ENCODE measurements at places on chromosomes 2 and 18. TPM values are rescaled to one million over a fixed set of nuclear protein-coding genes. Genes with fewer than 3 reads are reported as not detected.

DNA sequence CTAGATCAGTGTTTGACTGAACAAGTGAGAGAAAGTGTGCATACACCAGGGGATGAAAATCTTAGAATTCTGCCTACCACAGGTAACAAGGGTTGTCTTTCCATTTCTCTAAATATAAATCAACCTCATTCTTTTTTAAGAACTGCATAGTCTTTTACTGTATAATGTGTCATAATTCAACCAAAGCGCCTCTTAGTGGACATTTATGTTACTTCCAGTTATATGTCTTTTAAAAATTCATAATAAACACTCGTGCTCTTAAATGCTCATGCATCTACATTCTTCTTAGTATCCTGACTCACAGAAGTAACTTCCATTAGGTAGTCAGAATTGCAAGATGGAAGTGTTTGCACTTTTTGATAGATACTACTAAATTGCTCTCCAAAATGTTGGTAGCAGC is 76.2 kb downstream of the CHRNA1 start:
- DNase-seq, result no peak
- H3K36me3 ChIP-seq, result no peaks in the 10 kb centered on the region
- H3K4me1 ChIP-seq, result peaks cover 6% of the 10 kb centered on the region
- no peak overlapping the region for H3K27ac ChIP-seq
- H3K4me3 ChIP-seq, result no peak overlapping the region

- H3K4me1 ChIP-seq, result no peaks in the 10 kb centered on the region
- H3K36me3 ChIP-seq, result no peaks in the 10 kb centered on the region
- H3K27ac ChIP-seq, result no peak overlapping the region
- no peaks in the 10 kb centered on the region for H3K27me3 ChIP-seq
- H3K4me3 ChIP-seq, result no peak overlapping the region
Observed at GRCh38 chr2:105118960-105119359, 81.1 kb downstream of the MRPS9 start.

DNA sequence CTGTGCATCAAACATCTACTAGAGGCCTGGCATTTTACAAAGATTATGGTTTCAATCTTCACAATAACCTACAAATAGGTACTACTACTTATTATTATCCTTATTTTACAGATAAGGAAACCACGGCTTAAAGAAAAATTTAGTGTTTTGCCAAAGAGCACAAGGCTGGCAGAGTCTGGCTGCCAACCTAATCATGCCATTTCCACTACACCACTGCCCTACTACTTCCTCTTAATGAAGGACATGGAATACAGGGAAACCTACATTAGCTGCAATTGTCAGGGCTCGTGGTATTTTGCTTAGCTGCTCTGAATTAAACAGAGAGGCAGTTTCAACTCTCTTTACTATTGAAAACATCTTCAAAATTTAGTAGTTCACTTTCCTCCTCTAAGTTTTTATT is 5.9 kb downstream of the MBOAT2 start:
- H3K4me3 ChIP-seq, result no peak overlapping the region
- no peak for DNase-seq
- H3K4me1 ChIP-seq, result peaks cover 15% of the 10 kb centered on the region
- no peaks in the 10 kb centered on the region for H3K27me3 ChIP-seq
- H3K27ac ChIP-seq, result no peak overlapping the region
- no peaks in the 10 kb centered on the region for H3K36me3 ChIP-seq

DNA sequence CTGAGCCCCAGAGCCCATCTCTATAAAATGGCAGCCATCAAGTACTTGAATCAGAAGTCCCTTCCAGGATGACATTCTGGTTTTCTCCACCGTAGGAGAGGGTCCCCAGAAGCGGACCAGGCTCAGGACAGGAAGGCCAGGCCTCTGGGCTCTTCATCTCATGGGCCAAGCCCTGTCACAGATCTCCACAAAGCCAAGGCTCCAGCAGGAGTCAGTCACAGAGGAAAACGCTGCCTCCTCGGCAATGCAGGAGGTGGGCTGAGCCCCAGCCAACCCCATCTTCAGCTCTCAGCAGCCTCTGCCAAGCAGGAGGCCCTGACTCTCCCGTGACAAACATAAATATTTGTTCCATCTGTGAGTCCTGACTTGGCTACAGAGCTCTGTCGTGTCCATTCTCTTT is 39.4 kb upstream of the GPAT2 start:
- H3K27me3 ChIP-seq, result no peaks in the 10 kb centered on the region
- no peak overlapping the region for H3K27ac ChIP-seq
- DNase-seq, result no peak
- no peak overlapping the region for H3K4me3 ChIP-seq

- H3K4me3 ChIP-seq, result no peak overlapping the region
- H3K27ac ChIP-seq, result no peak overlapping the region
- DNase-seq, result no peak
- no peaks in the 10 kb centered on the region for H3K27me3 ChIP-seq
- no peaks in the 10 kb centered on the region for H3K36me3 ChIP-seq
Observed at GRCh38 chr18:34624551-34624950, 85.5 kb upstream of the DTNA start.

- H3K27ac ChIP-seq, result no peak overlapping the region
- H3K36me3 ChIP-seq, result no peaks in the 10 kb centered on the region
- no peak overlapping the region for H3K4me3 ChIP-seq
- no peak for DNase-seq
Observed at GRCh38 chr2:8502316-8502715, 179.5 kb upstream of the ID2 start.

DNA sequence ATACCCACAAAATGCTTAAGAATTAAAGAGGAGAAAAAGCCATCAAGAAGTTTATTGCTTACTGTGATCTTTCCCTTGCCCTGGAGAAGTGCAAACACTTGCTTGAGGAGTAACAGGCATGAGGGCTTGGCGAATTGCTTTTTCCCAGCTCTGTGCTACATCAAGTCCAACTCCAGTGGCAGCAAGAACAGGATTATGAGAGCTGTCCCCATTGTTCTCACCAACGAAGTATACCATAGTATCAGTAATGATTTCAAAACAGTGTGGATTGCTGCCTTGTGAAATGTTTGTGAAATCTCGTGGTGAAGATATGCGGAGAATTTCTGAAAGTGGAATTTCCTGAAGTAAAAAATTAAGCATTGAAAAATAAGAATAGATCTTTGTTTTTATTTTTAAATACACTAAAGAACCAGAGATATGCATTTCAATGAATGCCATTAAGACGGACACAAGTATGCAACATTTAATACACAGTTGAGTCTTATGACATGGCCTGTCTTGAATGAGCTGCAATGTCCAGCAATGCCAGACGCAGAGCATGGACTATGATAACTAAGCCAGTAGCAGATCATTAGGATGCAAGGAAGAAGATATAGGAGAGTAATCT is 43.0 kb downstream of the NDUFAF7 start:
- H3K4me3 ChIP-seq, result no peak overlapping the region
- no peaks in the 10 kb centered on the region for H3K4me1 ChIP-seq
- no peaks in the 10 kb centered on the region for H3K27me3 ChIP-seq
- H3K27ac ChIP-seq, result no peak overlapping the region
- no peaks in the 10 kb centered on the region for H3K36me3 ChIP-seq

- no peak overlapping the region for H3K27ac ChIP-seq
- H3K4me1 ChIP-seq, result no peaks in the 10 kb centered on the region
- no peak for DNase-seq
- no peaks in the 10 kb centered on the region for H3K27me3 ChIP-seq
- H3K36me3 ChIP-seq, result peaks cover 23% of the 10 kb centered on the region
- H3K4me3 ChIP-seq, result no peak overlapping the region
Observed at GRCh38 chr2:230496891-230497290, 80.9 kb downstream of the SP100 start.

- H3K36me3 ChIP-seq, result no peaks in the 10 kb centered on the region
- no peak overlapping the region for H3K27ac ChIP-seq
- H3K4me1 ChIP-seq, result peaks cover 9% of the 10 kb centered on the region
- H3K27me3 ChIP-seq, result no peaks in the 10 kb centered on the region
- no peak overlapping the region for H3K4me3 ChIP-seq
- DNase-seq, result no peak
Observed at GRCh38 chr18:46910856-46911255, 6.5 kb downstream of the PIAS2 start.

- no peaks in the 10 kb centered on the region for H3K27me3 ChIP-seq
- H3K27ac ChIP-seq, result no peak overlapping the region
- H3K4me1 ChIP-seq, result no peaks in the 10 kb centered on the region
- no peaks in the 10 kb centered on the region for H3K36me3 ChIP-seq
- DNase-seq, result no peak
Observed at GRCh38 chr2:31886700-31887099, 124.1 kb downstream of the MEMO1 start.

DNA sequence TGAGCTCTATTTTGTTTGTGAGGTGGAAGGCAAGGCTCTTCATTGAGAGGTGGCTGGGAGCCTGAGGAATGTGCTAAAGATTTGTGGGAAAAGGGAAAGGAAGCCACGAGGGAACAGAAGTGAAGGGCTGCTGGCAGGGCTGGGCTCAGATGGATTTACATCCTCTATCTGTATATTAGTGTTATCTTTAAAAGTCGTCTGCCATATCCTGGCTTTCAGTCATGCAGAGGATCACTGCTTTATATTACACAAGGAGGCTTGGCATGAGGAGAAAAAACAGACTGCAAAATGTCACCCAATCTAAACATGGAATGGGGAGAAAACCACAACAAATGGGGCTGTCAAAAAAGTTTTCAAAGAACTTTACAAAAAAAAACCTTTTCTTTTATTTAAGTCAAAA is 434.4 kb downstream of the HRH4 start:
- no peak for DNase-seq
- no peak overlapping the region for H3K27ac ChIP-seq
- H3K4me3 ChIP-seq, result no peak overlapping the region
- H3K27me3 ChIP-seq, result no peaks in the 10 kb centered on the region
- no peaks in the 10 kb centered on the region for H3K36me3 ChIP-seq

- H3K36me3 ChIP-seq, result no peaks in the 10 kb centered on the region
- H3K4me1 ChIP-seq, result no peaks in the 10 kb centered on the region
- no peak overlapping the region for H3K4me3 ChIP-seq
- no peaks in the 10 kb centered on the region for H3K27me3 ChIP-seq
Observed at GRCh38 chr2:135916207-135916606, 40.0 kb upstream of the MCM6 start.

DNA sequence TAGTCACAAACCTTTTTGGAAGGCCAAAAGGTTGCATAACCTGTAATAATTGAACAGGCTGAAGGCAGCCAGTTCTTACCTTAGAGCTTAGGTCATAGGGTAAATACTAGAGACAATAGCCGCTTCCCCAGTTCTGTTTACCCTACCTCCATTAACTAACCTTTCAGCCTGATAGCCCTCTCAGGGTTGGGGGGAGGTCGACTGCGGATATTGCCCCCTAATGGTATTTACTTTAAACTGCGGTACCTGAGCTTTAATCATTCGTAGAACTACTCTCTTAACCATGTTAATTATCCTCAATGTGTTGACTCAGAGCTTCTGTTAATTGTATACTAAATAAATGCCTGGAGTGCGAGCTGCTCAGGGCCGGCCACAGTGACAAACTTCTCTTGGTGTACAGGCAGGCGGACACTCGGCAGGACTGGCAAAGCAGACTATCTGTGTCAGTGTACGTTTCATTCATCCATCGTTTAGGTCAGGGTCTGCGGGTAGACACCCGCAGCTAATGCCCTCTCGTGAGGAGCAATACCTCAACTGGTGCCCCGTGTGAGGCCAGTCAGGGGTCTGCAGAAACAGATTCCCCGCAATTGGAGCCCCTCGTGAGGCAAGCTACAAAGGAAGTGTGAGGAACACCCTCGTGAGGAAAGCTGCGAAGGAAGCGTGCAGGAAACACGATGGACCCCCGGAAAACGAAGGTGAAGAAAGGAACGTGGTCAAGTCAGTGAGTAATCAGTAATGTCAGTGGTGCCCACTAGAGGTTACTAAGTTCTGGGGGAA is 115.3 kb upstream of the SCN7A start:
- no peaks in the 10 kb centered on the region for H3K4me1 ChIP-seq
- no peak for DNase-seq

GRCh38 chr2:100243631-100244030 is 78.7 kb downstream of the LONRF2 start:
- DNase-seq, result peak; percentile 40
- no peak overlapping the region for H3K27ac ChIP-seq
- H3K27me3 ChIP-seq, result no peaks in the 10 kb centered on the region

GRCh38 chr2:23373666-23374065 is 11.3 kb upstream of the KLHL29 start:
- no peak overlapping the region for H3K27ac ChIP-seq
- no peaks in the 10 kb centered on the region for H3K4me1 ChIP-seq
- no peaks in the 10 kb centered on the region for H3K36me3 ChIP-seq
- no peak for DNase-seq

The SH2D6 gene
- total RNA-seq, result not detected

The LHCGR gene
- total RNA-seq, result not detected

The TBR1 gene
- not detected for total RNA-seq
